Urothelium cell line (cell line): ENCODE measurements at places on chromosomes 1 and 21.

DNA sequence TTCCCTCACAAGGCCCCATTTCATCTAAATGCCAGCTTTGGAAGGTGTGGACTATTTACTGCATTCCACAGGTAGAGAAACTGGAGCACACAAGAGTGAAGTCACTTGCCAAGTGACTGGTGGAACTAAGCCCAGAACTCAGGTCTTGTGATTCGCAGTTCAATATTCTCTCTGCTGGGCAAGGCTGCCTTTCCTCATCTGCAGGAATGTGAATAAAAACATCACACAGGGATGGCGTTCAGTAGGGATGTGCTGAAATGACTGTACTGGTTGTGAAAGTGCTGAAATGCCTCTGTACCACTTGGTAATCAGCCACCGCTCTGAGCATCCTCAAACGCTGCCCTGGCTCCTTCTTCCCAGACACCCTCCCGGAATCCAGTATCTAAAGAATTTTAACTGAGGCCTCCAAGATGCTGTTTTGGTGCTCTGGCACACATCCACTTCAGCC lies 145.6 kb downstream of the HIVEP3 start:
- no peak for DNase-seq

DNA sequence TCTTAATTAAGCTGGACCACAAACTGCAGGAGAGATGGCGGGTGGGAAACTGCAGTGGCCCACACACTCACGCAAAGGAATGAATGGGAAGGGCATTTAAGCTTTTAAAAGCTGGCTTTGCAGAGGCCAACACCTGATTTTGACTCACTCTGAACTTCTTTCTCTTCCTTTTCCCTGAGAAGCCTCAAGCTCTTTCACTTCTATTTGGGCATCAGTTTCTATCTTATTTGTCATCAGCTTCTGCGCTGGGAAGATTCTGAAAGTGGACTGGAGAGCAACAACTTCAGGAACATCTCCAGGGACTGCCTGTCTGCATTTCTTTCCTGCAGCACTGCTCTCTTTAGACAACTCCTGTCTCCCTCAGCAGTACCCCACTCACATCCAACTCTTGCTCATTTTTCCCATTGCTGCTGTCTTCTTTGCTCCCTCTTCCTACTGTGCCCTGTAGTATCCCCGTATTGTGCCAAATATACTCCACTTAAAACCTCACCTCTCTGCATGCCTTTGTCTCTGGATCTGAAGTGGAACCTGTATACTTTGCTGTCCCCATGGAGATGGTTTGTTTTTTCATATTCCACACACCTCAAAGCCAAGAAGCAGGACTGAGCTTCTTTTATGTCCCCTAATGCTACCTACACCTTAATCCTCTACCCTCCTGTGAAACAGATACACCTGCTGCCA lies 143.3 kb upstream of the JUN start:
- no peak for DNase-seq

- no peak for DNase-seq
Measured at GRCh38 chr1:117166076-117166475, 44.5 kb upstream of the TRIM45 start.

DNA sequence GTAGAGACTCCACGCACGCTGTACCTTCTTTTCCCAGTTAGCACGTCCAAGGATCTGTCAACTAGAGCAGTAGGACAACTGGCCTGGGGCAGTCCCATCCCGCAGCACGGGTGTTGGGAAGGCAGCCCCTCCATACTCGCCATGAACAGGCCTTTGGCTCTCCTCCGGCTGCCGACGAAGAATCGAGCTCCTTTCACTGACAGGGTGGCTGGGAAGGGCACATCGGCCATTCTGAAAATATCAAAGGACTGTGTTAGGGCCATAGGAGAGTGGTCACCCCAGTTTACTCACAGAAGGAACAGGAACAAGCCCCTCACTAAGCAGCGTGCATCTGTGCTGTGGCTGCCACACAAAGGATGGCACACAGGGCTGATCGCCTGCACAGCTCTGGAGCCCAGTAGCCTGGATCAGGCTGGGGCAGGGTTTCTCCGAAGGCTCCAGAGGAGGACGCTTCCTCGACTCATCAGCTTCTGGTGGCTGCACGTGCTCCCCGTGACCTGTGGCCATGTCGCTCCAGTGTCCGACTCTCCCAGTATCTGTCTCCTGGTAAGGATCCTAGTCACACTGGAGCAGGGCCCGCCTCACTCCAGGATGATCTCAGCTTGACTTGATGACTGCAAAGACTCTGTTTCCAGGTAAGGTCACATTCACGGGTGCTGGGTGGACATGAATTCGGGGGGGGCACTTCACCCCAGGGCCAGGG lies 8.9 kb downstream of the KRTAP10-1 start:
- DNase-seq = no peak
